NCI-H460 (cell line): ENCODE measurements at places on chromosomes 11 and 22. TPM values are rescaled to one million over a fixed set of nuclear protein-coding genes. Genes with fewer than 3 reads are reported as not detected.

DNA sequence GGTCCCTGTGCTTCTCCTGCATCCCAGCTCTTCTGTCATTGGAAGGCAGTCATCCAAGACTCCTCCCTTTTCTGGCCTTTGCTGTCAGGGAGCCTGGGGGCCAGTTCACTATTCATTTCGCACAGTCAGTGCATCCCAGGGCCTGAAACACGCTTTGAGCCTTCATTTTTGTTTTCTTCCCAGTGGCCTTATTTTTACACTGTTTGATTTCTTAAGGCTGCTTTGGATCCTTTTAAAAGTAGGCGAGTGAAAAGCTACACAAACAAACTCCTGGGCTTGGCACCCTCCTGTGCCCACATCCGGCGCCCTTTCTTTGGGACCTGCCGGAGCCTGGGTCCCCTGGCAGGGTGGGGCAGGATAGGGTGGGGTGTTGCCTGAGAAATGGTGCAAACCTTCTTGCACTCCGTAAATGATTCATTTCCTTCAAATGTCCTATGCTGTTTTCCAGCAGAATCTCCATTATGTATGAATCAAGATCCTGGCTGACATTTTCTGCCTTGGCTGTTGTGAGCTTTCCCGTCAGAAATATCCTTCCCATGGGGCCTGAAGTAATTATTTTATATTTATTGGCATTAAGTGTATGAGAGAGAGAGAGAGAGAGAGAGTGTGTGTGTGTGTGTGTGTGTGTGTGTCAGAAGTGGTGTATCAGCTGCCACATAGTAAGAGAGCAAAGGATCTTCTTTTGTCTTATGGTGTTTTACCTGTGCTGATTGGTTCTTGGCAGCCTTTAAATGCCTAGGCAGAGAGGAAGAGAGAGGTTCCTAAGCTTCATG is 45.6 kb downstream of the BCR start:
- peak; percentile 62 for DNase-seq

DNA sequence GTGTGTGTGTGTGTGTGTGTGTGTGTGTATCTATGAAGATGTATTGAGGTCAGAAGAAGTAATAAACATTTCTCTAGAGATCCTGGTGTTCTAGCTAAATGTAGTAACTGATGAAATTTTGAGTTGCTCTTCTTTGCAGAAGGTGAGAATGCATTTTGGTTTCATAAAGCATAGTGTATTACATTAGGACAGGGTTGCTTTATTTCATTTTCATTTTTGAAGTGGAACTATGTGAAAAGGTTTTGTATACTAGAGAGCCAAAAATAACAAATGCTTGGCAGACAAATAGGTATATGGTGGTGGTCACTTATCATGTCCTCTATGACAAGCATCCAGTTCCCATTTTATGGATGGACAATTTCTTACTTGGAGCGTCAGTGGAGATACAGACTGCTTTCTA is 99.0 kb downstream of the CASP12 start:
- no peak for DNase-seq

DNA sequence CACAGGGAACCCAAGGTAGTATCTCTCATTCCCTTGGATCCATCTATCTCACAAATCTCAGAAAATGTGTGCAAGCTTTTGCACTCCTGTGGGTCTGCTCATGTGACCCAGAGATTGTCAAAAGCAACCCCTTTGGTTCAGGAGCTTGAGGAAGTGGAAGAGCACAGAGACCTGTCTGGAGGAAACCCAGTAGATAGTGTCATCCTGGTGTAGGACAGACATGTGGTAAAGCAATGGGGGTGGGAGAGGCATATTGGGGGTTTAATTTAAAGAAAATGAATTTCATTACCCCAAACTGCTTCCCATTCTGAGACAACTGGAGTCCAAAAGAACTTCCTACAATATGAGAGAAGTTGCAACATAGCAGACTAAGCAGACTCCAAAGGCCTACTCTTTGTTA is 5.8 kb upstream of the MS4A14 start:
- DNase-seq, result no peak

DNA sequence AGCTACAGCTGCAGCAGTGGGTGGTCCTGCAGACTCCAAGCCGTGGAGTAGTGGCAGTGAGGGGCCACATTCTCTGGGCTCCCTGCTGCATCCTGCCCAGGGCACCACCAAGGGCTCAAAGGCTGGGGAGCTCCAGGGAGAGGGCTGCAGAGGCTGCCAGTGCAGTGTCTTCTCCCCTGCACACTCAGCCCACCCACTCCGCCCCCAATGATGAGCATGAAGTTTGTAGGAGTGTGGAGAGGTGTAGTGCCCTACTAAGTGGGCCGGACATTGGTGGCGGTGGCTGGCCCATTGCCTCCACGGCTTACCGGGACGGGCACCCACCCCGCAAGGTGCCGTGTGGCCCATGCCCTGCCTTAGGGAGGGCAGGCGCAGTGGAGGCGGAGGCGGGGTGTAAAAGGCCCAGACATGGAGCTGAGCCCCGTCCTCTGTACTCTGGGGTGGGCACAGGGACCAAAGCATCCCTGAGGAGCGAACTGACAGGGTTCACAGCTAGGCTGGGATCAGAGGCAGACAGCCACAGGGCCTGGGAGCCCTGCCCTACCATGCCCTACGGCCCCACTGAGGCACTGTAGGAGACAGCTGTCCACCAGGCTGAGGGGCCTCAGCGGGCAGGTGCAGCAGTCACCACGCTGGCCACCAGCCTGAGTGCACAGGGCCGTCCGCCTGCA is 18.9 kb downstream of the ARVCF start:
- no peak for DNase-seq

GRCh38 chr11:45897556-45897955 is 9.5 kb downstream of the FREY1 start:
- no peak for DNase-seq

TREH gene
- not detected in 2 replicates for total RNA-seq

DNA sequence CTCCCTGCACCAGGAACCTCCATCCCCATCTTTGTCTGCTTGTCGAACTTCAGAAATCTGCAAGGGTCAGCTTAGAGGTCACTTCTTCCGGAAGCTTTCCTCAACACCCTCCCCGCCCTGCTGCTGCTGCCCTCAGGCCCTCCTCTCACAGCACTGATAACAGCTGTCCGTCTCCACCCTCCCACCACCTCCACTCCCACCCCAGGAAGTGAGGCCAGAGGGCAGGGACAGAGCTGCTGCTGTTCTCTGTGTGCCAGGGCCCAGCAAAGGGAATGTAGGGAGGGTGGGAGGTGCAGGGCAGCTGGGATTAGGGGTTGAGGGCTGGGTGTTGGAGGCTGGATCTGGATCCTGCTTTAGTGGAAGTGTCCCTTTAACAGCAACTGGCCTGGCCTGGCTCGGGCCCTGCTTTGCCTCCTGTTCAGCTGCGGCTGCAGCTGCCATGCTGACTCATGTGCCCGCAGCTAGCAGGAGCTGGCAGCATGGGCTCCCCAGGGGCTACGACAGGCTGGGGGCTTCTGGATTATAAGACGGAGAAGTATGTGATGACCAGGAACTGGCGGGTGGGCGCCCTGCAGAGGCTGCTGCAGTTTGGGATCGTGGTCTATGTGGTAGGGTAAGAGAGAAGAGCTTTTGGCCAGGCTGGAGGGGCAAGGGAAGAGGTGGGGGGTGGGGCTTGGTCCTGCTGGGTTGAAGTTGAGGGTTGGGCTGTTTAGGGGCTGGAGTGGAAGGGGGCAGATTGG is at the start of gene P2RX6:
Gene P2RX6 (plus strand): TSS at position 440 of the 740 bp plus-strand sequence. CDS start 10 bp downstream, at position 450.
- DNase-seq, result peak; percentile 56

- DNase-seq, result no peak
Observed at GRCh38 chr11:112004389-112004788, 20.8 kb upstream of the DLAT start.

DNA sequence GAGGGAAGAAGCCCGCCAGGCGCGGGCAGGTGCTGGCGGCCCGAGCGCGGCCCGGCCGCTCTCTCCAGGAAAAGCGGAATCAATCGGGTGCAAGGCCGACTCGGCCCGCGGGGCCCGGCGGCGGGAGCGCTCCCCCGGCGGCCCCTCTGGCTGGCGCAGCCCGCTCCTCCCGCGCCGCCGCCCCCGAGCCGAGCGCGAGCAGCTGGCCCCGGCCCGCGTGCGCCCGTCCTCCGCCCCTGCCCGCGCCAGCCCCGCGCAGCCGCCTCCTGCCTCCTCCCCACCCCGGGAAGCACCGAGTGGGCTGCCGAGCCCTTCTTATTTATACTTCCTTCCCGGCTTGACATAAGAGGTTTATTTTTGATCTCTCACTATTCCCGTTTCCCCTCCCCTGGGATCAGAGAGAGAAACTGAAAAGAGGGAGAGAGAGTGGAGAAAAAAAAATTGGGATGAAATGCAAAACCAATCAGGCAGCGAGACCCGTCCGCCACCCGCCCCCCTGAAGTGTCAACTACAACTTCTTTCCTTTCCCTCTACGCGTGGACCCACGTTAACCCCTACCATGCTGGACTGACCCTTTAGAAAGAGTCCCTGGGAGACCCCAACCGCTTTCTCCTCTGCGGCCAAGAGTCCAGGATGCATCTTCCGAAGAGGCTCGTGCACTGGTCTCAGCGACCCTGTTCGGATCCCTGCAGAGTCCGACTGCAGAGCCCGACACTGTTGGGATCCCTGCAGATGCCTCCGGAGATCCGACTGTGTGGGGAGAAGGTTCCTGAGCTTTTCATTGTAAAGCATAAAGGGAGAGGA is at the start of gene ADAMTS8:
Gene ADAMTS8 (minus strand): TSS at position 294 of the 804 bp plus-strand sequence. CDS start 323 bp downstream, outside the sequence.
- no peak for DNase-seq

DNA sequence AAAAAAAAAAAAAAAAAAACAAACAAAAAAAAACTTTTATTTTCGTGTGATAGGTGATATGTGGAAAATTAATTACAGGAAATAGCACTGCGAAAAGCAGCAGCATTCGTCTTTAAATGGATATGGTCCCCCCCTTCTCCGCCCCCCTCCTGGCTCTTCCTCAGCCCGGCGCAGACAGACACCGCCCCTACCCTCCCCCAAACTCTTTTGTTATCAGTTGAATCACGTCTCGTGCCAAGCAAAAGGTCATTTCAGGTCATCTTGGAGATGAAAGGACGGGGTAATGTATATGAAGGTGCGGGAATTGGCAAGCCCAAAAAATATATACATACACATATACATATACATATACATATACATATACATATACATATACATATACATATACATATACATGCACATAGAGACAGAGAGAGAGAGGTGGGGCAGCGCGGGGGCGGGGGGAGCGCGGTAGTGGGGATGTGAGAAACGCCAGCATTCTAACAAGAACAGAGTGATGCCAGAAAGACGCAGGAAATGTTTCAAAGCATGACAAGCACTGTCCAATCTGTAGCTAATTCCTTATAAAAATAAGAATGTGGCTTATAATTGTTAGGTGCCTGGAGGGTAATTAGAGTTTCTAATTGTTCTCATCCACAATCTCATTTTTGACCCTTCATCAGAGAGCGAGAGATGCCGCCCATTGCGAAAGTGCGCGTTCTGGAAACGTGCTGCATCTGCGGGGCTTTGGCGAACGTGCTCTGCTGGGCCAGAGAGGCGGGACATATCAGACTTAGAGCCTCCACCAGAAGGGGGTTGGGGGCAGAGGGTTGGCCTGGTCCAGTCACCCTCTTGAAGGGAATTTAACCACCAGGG is 214.5 kb upstream of the UBASH3B start:
- no peak for DNase-seq

IL18BP gene
- 2.3 and 2.4 TPM in 2 replicates for total RNA-seq

- DNase-seq, result no peak
Observed at GRCh38 chr11:29051935-29052334, 943.7 kb downstream of the METTL15 start.

RTCB gene
- total RNA-seq, result 75.7 and 76.9 TPM in 2 replicates

DNA sequence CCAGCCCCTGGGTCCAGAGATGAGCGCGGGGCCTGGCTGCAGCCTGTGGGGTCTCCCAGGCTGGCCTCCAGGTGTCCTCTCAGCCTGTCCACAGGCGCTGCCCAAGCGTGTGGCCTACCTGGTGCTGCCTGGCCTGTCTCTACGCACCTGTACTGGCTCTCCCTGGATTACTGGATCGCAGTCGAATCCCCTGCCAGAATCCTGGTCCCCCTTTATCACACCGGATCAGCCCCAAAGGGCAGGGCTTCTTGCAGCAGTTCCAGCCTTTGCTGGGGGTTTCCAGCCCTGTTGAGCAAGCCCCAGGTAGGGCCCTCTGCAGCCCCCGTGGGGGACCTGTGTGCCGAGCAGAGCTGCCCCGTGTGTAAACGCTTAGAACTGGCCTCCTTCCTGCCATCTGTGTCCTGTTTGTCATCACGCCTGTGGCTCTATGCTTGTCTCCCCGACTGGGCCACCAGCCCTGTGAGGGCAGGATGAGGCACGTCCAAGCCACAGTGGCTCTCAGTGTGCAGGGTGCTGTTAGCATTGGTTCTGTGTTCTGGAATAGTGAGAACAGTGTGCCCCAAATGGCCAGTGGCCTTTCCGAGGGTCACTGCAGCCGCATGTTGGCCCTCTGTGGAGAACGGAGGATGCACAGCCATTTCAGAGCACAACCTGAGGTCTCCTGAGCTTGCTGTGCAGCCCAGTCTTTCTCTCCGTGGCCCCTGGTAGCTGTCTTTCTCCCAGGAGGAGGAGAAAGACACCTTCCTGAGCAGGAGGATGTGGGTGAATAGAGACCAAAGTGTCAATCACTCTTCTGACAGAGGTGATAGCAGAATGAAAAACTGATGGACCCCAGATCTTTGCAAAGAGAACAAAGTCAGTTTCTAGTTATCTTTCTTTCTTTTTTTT is 13.9 kb upstream of the TXNRD2 start:
- DNase-seq, result no peak

DNA sequence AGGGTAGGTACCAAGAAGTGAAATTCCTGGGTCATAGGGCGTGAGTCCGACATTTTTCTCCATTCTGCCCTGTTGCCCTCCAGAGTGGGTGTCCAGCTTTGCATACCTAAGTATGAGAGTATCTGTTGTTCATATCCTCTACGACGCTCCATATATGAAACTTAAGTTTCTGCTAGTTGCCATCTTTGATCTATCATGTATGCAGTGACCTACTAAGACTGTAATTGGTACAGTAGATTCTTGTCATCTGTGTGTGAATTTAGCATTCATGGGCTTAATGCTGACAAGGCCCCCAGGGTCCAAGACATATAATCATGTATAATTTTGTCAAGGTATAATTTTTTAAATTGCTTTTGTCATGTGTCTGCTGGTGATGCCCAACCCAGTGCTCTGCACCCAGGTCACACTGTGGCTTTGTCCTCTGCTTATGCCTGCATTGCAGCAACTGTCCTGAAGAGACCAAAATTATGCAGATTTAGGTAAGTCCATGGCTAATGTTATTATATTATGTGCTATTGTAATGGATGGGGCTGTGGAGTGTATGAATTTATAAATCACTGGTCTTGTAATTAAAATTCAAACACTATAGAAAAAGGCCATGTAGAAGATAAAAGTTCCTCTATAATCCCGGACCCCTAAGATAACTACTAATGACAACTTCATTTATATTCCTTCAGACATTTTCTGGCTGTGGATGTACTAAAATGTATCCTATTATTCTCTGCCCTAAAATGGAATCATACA is 12.2 kb downstream of the NEAT1 start:
- no peak for DNase-seq

- no peak for DNase-seq
Observed at GRCh38 chr11:108959105-108959761, 294.4 kb downstream of the DDX10 start.

GRCh38 chr11:18390088-18390487 is 4.3 kb upstream of the LDHA start:
- no peak for DNase-seq

DNA sequence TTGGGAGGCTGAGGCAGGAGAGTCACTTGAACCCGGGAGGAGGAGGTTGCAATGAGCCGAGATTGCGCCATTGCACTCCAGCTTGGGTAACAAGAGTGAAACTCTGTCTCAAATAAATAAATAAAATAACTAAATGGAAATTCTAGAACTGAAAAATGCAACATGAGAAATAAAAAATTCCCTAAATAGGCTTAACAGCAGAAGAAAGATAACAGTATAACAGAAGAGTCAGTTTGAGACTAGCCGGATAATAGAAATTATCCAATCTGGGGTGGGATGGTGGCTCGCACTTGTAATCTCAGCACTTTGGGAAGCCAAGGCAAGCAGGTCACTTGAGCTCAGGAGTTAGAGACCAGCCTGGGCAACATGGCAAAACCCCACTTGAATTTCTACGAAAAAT is 14.1 kb downstream of the SLC25A1 start:
- no peak for DNase-seq
